Tibial nerve (tissue), 4 donors: ENCODE measurements at places on chromosomes 13 and 19. TPM values are rescaled to one million over a fixed set of nuclear protein-coding genes. Genes with fewer than 3 reads are reported as not detected.

DNA sequence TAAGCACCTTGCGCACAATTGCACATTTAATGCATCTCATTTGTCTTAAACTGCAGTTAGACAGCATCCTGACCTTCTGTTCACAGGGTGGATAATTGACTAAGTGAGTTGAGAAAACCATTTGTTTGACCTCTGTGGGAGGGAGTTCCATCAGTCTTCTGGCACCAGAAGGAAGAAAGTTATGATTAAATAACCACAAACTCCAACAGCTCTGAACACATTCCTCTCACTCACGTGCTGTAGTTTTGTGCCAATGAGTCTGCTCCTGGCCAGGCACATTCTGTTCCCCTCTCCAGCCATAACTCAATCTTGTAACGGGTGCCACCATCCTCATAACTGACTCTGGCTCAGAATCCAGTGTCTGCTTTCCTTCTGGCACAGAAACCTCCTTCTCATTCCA lies 817.2 kb downstream of the SLITRK1 start:
- no peaks in the 10 kb centered on the region for H3K36me3 ChIP-seq
- DNase-seq: peak; percentile 31
- no peaks in the 10 kb centered on the region for H3K27me3 ChIP-seq
- H3K4me3 ChIP-seq: no peak overlapping the region

- H3K27ac ChIP-seq: no peak overlapping the region
- H3K4me1 ChIP-seq: no peaks in the 10 kb centered on the region
- H3K27me3 ChIP-seq: no peaks in the 10 kb centered on the region
These were observed 222.4 kb downstream of the DACH1 start for GRCh38 chr13:71644579-71644978.

GRCh38 chr13:26991508-26992181 lies 180.0 kb downstream of the USP12 start:
- H3K36me3 ChIP-seq: no peaks in the 10 kb centered on the region
- no peak for DNase-seq
- H3K4me3 ChIP-seq: no peak overlapping the region

The ONECUT3 gene
- total RNA-seq: not detected

DNA sequence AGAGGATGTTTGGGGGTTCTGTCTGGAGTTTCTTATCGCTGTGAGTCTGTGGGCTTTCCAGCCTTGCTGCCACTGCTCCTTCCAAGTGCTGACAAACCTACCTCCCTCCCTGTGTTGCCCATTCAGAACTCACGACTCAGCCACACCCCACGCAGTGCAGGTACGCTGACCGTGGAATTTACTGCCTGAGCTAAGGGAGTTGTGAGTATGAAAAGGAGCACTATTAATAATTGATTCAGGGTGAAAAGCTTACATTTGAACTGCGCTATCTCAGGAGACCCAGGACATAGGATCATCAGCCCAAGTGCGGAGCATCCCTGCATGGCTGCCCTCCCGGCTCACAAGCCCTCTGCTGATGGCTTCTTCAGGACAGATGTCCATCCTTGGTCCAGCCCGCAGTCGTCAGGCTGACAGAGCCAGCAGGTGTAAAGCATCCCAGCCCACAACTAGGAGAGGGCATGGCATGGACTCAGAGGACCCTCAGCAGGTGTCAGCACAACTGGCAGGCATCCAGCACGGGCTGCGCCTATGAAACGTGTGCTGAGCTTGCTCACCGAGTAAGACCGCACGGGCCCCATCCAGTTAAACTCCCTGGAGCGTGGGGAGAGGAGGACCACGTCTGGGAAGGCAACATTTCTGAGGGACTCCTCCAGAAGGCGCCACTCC lies 244.0 kb downstream of the COL4A1 start:
- H3K4me1 ChIP-seq: no peaks in the 10 kb centered on the region
- no peak overlapping the region for H3K27ac ChIP-seq
- H3K27me3 ChIP-seq: no peaks in the 10 kb centered on the region
- no peaks in the 10 kb centered on the region for H3K36me3 ChIP-seq
- no peak for DNase-seq

The CEACAM1 gene
- total RNA-seq: not detected

GRCh38 chr13:112481458-112481857 lies 105.3 kb downstream of the SPACA7 start:
- H3K36me3 ChIP-seq: peaks cover 37% of the 10 kb centered on the region
- H3K4me3 ChIP-seq: no peak overlapping the region
- DNase-seq: no peak
- H3K27ac ChIP-seq: no peak overlapping the region
- H3K27me3 ChIP-seq: no peaks in the 10 kb centered on the region
- H3K4me1 ChIP-seq: no peaks in the 10 kb centered on the region

- H3K27ac ChIP-seq: peak overlapping the region; percentile 93
These were observed 26.5 kb downstream of the PIP5K1C start for GRCh38 chr19:3673506-3674439.

The PTPRH gene
- total RNA-seq: 3.9 TPM

The RAB8A gene
- total RNA-seq: 42.9 TPM

The KLK4 gene
- 0.59 TPM for total RNA-seq

DNA sequence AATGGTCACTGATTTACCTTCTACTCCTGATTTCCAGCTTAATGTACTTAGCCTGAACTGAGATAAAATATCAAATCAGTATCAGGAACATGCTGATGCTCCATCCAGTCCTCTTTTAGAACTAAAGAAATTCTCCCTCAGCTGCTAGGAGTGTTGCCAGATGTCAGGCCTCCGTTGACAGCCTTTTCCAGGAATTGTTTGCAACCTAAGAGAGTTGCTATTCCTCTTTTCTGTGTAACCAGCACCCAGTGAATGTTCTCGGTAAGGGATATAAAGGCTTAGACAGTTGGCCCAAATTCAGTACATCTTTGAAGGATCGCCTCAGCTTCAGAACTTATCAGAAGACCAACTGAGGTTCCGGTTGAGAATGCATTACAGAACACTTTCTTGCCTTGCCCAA lies 559.0 kb downstream of the PCDH17 start:
- H3K27ac ChIP-seq: no peak overlapping the region
- no peaks in the 10 kb centered on the region for H3K36me3 ChIP-seq
- no peaks in the 10 kb centered on the region for H3K4me1 ChIP-seq
- no peak overlapping the region for H3K4me3 ChIP-seq
- DNase-seq: no peak

DNA sequence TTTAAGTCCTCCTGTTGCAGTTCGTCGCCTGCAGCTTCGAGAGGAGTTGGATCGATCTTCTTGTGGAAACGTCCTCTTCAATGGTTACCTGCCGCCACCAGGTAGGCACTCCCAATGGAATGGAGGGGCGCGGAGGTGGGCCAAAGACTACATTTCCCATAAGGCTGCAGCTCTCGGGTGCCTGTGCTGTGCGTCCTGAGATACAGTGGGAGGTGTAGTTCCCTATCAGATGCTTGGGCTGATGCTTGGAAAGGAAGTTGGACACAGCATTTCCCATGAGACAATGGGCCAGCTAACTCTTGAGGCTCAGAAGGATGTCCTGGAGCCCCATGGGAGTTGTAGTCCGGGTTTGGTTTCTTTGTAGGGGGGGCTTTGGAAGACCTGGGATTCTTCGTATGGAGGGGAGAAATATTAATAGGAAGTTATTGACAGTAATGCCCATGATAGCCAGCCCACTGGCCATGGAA lies 1.8 kb downstream of the SHKBP1 start:
- DNase-seq: no peak
- H3K4me3 ChIP-seq: no peak overlapping the region
- H3K4me1 ChIP-seq: peaks cover 4% of the 10 kb centered on the region
- H3K27ac ChIP-seq: no peak overlapping the region
- no peaks in the 10 kb centered on the region for H3K27me3 ChIP-seq

DNA sequence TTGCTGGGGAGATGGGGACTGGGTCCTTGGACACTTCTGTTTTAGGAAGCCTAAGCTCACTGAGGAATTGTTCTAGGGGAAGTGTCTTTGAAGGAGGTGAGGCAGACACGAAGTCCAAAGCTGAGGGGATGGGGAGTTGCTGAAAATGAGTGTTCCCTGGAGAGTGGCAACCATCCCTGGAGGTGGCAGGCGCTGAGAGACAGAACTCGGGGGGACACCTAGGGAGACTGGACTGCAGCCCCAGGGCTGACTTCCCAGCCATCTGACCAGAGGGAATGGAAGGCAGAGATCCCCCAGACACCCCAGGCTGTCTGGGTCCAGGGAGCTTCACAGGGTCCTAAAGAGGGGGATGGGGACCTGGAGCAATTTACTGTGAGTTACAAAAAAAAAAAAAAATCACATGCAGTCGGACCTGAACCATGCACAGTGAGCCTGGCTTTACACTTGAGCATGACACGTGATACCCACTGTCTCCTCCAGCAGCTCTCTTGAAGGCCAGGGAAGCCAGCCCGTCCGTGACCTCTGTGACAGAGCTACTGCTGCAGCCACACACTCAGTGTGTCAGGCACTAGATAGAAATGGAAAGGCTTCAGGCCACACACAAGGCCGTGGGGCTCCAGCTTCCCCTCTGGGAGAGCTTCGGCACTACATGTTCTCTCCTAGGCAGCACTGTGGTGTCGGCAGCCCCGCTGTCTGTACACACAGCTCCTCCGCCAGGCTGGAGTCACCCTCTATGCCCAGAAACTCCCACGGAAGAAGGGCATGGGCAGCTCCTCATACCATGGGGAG lies 77.1 kb upstream of the KCTD15 start:
- no peaks in the 10 kb centered on the region for H3K27me3 ChIP-seq
- H3K4me1 ChIP-seq: no peaks in the 10 kb centered on the region
- no peak for DNase-seq
- no peak overlapping the region for H3K27ac ChIP-seq

DNA sequence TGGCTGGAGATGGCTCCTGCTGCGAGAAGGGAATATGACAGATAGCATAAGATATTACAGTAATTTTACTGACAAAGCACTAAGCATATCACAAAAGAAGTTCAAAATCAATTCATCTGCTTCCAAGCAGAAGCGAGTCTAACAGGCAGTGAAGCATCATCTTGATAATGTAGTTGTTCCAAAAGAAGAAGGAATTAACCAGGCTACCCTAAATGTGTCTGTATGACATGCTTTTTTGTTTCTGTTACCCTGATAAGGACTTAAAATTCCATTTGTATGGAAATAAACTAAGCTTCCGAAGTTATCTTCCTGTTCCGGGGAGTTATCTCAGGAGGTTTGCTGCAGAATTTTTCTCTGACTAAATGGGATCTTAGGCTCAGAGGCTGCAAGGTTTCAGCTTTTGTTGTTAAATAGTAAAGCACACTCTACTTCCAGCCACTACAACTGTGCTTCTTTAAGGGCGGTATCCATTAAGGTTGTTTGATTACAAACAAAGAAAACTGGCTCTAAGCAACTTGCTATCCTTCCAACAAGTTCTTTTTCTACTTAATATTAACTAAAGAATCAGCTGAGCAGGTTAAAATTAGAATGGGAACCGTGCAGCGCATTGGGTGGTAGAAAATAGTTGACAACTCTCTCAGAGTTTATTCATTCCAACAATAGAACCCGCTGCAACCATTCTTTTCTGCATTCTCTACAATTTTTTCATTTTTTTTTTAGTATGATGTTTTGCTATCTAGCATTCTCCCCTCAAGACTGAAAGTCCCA lies 607.3 kb downstream of the UQCRFS1 start:
- H3K27me3 ChIP-seq: no peaks in the 10 kb centered on the region
- no peak for DNase-seq
- no peak overlapping the region for H3K27ac ChIP-seq
- no peaks in the 10 kb centered on the region for H3K36me3 ChIP-seq
- H3K4me3 ChIP-seq: no peak overlapping the region
- H3K4me1 ChIP-seq: no peaks in the 10 kb centered on the region

GRCh38 chr13:76830805-76831204 lies 55.4 kb downstream of the KCTD12 start:
- H3K4me1 ChIP-seq: no peaks in the 10 kb centered on the region
- DNase-seq: no peak
- no peaks in the 10 kb centered on the region for H3K27me3 ChIP-seq
- H3K36me3 ChIP-seq: no peaks in the 10 kb centered on the region

The ADGRE3 gene
- not detected for total RNA-seq

GRCh38 chr19:5048091-5048726 lies 79.3 kb downstream of the KDM4B start:
- no peaks in the 10 kb centered on the region for H3K36me3 ChIP-seq
- peak; percentile 63 for DNase-seq
- no peak overlapping the region for H3K4me3 ChIP-seq
- H3K4me1 ChIP-seq: no peaks in the 10 kb centered on the region
- no peaks in the 10 kb centered on the region for H3K27me3 ChIP-seq

The CPAMD8 gene
- 9.8 TPM for total RNA-seq

The ARRDC5 gene
- 0.90 TPM for total RNA-seq

DNA sequence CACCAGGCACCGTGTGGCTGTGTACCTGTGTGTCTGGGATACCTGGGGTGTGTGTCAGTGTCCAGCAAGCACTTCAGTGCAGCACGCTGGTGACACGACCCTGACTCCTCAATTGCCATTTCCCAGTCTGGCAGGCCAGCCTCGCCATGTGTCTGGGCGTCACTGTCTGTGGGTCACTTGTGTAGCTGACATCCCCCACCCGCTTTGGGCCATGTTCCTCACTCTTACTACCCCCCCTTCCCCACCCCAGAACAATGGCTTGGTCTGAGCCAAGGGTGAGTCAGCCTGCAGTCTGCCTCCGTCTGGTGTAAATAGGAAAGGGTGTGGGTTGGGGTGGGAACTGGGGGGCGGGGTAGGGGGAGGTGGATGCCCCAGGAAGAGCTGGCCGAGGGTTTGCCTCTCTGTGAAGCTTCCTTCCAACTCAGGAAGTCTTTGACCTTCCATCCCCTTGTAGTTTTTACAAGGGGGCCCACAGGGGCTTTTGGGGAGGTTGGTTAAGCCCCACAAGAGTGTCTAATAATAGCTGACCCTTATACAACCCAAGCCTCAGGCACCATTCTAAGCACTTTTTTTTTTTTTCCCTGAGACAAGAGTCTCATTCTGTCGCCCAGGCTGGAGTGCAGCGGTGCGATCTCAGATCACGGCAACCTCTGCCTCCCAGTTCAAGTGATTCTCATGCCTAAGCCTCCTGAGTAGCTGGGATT lies 17.6 kb downstream of the NOVA2 start:
- H3K36me3 ChIP-seq: no peaks in the 10 kb centered on the region
- no peaks in the 10 kb centered on the region for H3K4me1 ChIP-seq
- no peak for DNase-seq
- H3K27me3 ChIP-seq: peaks cover 88% of the 10 kb centered on the region

The ZNF77 gene
- 3.1 TPM for total RNA-seq

DNA sequence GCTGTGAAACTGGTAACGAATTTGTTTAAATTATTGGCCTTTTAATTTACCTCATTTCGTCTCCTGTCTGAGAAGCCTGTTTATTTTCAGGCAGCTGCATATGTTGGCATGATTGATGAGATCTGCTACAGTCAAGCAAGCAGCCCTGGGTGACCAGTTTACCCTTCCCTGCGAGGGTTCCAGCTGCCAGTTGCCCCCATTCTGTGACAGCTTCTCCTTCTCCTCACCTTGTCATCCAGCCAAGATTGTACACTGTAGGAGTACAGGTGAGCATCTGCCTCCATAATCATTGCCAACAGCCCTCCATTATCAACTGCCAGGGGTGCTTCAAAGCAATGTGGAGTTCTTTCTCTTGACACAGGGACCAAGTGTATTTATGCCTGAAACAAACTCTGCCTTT lies 1979.9 kb upstream of the PRR20A start:
- H3K27me3 ChIP-seq: no peaks in the 10 kb centered on the region
- H3K4me3 ChIP-seq: no peak overlapping the region
- no peaks in the 10 kb centered on the region for H3K36me3 ChIP-seq
- no peaks in the 10 kb centered on the region for H3K4me1 ChIP-seq
- H3K27ac ChIP-seq: no peak overlapping the region

GRCh38 chr19:31596751-31597150 lies 247.5 kb upstream of the TSHZ3 start:
- H3K4me3 ChIP-seq: no peak overlapping the region
- H3K36me3 ChIP-seq: no peaks in the 10 kb centered on the region
- no peaks in the 10 kb centered on the region for H3K27me3 ChIP-seq
- no peak overlapping the region for H3K27ac ChIP-seq

GRCh38 chr19:48061401-48062344 lies 17.8 kb upstream of the CABP5 start:
- H3K27ac ChIP-seq: no peak overlapping the region
- H3K27me3 ChIP-seq: no peaks in the 10 kb centered on the region
- no peak for DNase-seq
- no peak overlapping the region for H3K4me3 ChIP-seq
- H3K36me3 ChIP-seq: no peaks in the 10 kb centered on the region
